ENCODE measurements at places on chromosomes 11 and 22.

DNA sequence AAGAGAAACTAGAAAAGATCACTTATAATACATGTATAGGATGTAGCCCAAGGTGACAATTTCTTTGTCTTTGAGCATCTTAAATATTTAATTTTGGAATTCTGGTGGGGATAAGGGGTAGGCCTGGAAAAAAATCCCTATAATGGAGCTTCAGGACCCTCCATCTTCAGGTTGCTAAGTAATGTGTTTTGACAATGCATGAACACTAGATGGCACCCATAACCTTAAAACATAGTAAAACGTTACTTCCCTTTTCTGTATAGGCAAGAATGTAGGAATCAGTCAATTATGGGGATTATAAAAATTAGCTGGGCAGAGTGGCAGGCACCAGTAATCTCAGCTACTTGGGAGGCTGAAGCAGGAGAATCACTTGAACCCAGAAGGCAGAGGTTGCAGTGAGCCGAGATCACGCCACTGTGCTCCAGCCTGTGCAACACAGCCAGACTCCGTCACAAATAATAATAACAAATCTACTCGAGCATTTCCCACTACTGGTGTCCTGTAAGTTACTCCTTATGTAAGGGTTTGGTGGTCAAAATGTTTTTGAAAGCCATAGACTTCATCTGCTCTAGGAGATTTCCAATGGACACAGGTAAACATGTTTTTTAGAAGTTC, 541.9 kb upstream of the CCDC90B start:
- DNase-seq, result peak; percentile 67

DNA sequence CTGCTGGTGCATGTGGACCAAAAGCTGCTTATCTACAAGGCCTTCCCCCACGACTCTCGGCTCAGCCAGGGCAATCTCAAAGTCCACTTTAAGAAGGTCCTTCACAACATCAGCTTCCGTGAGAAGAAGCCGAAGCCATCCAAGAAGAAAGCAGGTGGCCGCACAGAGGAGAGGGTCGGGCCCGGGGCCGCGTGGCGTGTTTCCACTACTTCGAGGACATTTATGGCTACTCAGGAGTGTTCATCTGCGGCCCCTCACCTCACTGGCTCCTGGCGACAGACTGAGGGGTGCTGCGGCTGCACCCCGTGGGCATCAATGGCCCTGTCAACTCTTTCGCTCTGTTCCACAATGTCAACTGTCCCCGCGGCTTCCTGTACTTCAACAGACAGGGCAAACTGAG, 16.2 kb upstream of the SLC5A4 start:
- no peak for DNase-seq

GRCh38 chr11:74648894-74649293, 56.5 kb downstream of the POLD3 start:
- DNase-seq, result no peak

DNA sequence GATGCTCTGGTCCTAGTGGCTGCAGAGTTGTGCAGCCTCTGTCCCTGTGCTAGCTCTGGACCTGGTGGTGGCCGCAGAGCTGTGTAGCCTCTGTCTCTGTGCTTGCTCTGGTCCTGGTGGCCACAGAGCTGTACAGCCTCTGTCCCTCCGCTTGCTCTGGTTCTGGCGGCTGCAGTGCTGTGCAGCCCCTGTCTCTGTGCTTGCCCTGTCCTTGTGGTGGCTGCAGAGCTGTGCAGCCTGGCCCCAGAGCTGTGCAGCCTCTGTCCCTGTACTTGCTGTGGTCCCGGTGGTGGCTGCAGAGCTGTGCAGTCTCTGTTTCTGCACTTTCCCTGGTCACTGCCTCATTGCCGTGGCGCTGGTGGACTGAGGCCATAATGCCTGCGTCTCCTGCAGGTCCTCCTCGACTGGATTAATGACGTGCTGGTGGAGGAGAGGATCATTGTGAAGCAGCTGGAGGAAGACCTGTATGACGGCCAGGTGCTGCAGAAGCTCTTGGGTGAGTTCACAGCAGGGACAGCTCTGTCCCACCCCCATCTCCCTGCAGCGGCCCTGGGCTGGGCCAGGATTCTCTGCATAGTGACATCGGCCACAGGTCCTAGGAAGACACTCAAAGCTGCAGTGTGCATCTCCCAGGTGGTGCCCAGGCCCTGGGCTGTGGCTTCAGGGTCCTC, 61.9 kb upstream of the PARVG start:
- DNase-seq, result no peak

DNA sequence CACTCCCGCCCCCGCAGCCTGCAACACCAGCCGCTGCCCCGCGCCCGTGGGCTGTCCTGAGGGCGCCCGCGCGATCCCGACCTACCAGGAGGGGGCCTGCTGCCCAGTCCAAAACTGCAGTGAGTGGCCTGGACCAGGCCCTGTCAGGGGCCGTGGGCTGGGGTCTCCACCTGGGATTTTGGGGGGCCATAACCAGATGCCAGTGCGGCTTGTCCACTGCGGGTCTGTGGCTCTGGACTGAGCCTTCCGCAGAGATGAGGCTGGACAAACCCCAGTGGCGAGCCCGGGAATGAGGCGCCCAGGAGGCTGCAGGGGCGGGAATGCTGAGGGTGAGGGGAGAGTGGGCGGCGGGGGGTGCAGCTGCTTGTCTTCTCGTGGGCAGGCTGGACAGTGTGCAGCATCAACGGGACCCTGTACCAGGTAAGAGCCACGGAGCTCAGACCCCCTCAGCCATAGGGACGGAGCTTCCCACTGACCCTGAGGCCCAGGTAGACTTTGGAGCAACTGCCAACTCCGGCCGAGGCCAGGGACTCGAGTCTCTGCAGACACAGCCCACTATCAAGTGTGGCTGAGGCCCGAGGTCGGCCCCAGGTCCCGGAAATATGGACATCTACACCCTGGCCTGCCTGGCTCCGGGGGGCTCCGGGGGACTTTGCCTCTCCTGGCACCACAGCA, 24.8 kb upstream of the MUC5B start:
- no peak for DNase-seq

DNA sequence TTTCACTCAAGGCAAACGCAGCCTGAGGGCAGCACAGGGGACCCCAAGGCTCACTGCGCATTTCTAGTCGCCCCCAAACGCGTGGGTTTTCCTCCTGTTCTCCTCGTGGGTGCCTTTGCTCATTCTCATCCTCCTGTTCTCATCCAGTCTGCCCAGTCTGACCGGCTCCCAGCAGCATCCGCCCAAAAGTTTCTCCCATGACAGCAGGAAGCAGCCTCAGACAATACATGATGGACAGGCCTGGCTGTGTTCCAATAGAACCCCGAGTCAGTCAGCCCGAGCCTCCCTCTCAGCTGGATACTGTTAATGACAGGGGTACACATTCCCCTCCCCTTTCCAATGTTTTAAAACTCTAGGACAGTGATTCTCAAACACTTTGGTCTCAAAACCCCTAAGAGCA, 22.5 kb upstream of the KRTAP5-7 start:
- DNase-seq, result no peak

DNA sequence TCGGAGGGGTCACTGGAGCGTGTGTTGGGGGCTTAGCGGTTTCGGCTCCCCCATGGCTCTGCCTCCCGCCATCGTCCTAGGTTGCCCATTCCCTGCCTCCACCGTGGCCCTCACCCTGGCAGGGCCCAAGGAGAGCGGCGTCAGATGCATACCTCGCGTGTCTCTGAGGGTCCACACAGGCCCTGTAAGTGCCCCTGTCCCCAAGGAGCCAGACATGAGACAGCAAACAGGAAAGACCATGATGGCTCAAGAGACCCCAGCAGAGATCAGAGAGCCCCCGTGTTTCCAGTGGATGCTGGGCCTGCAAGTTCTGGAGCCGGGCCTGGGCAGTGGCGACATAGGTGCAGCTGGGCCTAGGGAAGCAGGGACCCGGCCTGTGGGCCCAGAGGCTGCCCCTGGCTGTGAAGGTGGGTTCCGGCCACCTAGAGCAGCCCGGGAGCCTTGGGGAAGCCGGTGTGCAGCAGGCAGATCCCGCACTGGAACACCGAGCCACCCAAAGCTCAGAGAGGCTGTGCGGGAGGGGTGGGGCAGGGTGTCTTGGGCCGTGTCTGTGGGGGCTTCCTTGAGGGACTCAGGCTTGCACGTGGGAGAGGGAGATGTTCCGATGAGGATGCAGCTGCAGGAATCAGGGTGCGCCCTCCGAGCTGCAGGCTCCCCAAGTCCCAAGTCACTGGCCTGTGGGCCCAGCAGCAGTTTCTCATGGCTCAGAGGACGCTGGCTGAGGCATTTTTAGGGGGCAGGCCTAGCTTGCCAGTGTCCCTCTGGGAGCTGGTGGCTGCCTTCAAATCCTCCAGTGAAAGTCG, 126.4 kb downstream of the KCNQ1OT1 start:
- DNase-seq, result no peak

DNA sequence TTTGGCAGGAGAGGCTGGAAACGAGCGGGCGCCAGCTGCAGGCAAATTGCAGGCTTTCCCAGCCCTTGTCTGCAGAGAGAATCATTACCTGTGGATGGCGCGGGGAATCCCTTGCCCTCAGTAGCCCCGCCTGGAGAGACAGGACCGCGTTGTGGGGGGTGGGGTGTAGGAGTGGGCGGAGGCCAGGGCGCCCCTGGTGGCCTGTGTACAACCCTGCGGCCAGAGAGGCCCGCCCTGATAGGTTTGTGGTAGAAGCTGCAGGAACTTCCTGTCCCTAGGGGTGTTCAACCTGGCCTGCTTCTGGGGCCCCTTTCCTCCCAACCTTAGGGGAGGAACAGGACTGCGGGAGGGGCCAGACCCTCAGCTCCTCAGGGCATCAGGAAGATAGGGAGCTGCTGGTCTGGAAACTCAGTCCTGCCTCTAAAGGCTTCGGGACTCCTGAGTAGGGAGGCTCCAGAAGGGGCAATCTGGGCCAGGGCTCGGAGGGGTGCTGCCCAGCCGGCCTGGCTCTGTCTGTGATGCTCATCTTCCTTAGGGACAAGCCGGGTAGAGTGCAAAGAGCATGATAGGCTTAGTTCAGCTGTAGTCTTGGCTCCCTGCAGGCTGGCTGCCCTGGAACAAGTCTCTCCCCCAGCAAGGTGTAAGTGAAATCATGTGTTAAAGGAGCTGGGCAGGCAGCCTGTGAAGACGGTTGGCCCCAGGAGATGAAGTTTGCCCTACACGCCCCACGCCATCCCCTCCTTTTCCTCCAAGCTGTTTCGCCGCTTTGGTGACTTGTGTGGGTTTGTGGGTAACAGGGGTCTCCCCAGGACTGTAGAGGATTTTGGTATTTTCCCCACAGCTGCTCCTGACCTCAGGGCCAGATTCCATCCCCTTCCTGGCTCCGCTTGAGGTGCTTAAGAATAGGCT, 24.1 kb upstream of the SUSD2 start:
- DNase-seq, result peak; percentile 71

DNA sequence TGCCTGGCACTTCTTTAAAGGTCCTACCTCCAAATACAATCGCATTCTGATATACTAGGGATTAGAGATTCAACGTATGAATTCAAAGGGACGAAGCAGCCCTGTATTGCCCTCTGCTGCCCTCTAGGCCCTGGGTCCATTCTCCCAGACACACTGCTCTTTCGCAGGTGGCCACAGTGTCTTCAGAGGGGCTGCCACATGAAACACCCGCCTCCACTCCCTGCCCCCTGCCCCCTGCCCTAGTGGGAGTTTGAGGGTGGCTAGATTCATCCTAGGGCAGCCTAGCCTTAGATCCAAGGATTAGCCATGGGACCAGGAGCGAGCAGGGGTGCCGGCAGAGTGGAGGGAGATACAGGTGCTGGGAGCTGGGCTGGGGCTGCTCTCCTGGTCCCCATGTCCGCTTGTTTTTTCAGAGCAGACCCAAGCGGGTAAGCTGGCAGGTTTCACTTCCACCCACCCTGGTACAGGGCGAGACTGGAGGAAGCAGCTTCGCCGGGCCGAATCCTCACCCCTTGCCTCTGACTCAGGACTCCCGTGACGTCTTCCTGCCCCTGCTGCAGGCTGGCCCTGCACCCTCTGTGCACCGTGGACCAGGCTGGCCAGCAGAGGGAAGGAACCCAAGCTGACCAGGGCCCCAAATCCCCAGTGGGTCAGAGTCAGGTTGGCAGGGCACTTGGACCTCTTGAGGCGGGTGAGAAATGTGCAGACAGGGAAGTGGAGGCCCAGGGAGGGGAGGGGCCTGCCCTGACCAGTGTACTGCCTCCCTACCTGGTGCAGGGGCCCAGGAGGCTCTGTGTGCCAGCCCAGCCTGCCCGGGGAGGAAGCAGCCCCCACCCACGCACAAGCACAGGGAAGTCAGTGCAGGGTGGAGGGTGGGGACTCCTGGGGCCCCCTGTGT, 28.4 kb upstream of the HMOX1 start:
- no peak for DNase-seq

All from astrocyte of the spinal cord (primary cell).